ENCODE measurements at places on chromosomes 3 and 15. TPM values are rescaled to one million over a fixed set of nuclear protein-coding genes. Genes with fewer than 3 reads are reported as not detected.

EPHB3 gene
- total RNA-seq: not detected

IGSF10 gene
- not detected for total RNA-seq

CCDC54 gene
- total RNA-seq: not detected

CFAP92 gene
- not detected for total RNA-seq

PFN2 gene
- 1.0 TPM for total RNA-seq

EFCAB12 gene
- total RNA-seq: 1.4 TPM

DNA sequence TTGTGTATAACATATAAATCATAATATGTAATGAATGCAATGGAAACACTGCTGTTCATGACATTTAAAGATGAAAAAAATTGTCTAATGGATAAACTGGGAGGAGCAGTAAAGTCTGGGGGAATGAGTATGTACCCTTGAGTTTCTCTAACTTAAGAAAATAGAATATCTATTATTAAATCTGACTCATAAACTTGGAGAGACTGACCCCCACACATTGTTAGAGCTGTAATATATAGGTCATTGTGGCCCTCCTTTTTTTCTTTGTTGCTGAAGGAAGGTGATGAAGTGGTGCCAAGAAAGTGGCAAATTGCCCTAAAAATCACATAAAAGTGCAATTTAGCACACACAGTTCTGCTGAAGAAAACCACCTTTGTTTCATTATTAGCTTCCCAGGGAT lies 389.8 kb upstream of the RARB start:
- DNase-seq: no peak

- DNase-seq: no peak
These were observed 525.5 kb upstream of the MCTP2 start for GRCh38 chr15:93705753-93706455.

GRCh38 chr3:125059488-125060245 lies 3.9 kb upstream of the HEG1 start:
- no peak for DNase-seq

GRCh38 chr3:145272684-145273083 lies 888.3 kb downstream of the PLOD2 start:
- no peak for DNase-seq

DNA sequence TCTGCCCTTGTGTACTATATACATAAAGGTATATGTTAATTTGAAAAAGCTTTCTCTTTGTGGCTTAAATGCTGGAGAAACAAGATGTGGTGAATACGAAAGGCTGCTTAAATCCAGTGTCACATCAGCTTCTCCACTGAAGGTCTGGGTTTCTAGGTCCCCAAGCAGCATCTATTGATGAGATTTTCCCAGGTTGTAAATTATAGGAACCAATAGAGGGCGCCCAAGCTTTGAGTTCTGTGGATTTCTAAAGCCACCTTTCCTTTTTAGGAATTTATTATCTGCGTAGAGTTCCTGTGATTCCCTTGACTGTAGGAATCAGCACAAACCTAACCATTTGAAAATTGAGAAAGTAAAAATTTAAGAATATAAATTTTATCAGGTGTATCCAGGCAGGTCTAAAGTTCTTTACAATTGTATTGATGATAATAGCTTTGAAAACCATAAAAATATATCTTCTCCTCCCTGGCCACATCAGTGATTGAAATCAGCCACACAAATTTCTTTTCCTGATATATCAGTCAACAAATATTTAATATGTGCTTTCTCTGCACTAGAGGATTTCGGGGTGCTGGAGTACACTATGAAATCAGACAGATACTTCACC lies 88.3 kb upstream of the ADAMTSL3 start:
- no peak for DNase-seq

GRCh38 chr3:112136046-112136445 lies 3.0 kb upstream of the GCSAM start:
- DNase-seq: no peak

DNA sequence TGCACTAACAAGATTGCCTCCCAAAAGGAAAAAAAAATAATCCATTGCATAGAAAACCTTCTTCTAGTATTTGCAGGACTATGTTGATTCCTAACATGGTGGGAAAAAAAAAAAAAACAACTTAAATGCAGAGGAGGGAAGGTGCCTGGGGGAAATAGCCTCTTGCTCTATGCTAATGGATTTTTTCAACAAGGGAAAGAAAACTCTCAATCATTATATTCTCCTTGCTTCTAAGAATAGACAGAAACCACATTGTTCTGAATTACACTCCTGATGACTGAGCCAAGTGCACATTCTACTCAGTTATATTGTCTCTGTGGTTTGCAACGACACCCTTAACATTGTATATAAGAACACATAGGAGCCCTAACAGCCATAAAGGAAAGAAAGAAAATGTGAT lies 760.2 kb downstream of the NAALADL2 start:
- no peak for DNase-seq

DNA sequence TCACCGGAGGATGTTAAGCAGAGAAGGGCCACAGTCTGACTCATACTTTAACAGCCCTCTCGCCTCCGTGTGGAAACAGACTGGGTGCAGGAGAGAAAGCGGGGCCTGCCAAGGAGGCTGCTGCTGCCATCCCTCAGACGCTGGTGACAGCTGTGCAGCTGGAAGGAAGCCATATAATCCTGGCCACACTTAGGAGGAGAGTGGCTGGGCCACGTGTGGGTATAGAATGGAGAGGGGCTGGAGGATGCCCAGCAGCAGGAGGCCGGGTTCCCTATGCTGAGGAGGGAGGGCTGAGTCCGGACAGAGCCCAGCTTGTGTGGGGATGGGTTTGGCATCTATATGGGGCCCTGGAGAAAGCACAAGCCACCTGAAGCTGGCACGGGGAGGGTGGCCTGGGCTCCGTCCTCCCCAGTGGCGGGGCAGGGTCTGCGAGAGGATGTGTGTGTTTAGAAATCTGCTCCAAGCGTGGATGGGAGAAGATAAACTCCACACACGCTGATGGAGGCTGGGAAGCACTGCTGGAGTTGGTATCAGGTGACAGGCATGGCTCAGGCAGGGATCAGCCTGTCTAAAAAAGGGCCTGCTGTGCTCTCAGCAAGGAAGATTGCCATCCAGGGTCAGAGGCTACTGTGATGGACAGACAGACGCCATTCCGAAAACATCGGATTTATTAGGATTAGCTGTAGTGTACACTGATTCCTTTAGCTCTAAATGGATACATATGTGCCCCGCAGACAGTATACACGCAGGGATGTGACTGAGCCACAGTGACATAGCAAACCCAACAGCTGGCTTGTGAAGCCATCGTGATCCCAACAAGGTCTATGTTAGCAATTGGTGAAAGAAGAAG lies 15.9 kb downstream of the ABTB1 start:
- DNase-seq: no peak

- no peak for DNase-seq
These were observed 495.5 kb upstream of the ROBO1 start for GRCh38 chr3:80263260-80263659.

DNA sequence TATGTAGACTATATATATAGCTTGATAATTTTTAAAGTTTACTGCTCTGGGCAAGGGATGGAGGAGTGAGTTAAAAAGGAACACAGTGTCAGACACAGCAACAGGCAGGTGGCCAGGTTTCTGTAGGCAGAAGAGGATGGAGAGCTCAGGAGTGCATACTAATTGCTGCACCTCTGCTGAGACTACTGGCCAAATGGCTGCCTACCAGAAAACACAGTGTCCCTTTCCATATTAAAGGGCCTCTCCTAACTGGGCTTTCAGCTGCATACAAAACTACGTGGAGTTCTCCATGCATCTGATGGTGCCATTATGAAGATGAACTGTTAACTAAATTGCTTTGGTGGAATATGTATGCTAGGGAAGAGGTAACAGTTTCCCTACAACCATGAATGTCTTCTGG lies 1.8 kb downstream of the ATP13A4 start:
- no peak for DNase-seq

DNA sequence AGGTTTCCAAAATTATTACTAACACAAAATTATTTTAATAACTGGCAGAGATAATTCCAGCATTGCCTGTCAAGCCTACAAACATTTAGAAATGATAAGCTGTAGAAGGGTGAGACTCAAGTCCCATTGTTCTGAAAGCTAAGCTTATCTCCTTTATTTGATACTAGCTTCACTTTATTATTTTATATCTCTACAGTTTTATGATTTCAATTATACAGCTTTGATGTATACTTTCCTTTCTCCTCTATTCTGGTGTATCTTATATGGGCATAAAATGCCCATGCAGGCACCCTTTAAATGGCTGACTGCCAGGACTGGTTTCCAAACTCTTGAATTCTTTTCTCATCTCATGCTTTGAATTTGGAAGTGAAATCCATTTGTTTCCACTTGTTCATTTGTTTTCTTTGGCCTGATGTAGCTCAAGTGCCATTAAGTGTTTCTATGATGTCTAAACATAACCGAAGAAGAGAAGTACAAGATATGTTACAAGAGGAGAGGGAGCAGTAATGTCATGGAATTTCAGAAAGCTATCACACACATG lies 372.1 kb upstream of the ARHGEF26 start:
- DNase-seq: no peak

GRCh38 chr3:169676925-169677537 lies 13.5 kb upstream of the MECOM start:
- DNase-seq: no peak

- DNase-seq: no peak
These were observed at the start of gene GABRA5 for GRCh38 chr15:26866298-26867199. TSS of gene GABRA5 (plus strand) at chr15:26867062. CDS start at chr15:26869249, 2,187 bp downstream.

- no peak for DNase-seq
These were observed 284.6 kb upstream of the C2CD4B start for GRCh38 chr15:62449638-62450037.

- DNase-seq: no peak
These were observed 262.5 kb downstream of the CGGBP1 start for GRCh38 chr3:87796137-87796842.

DNA sequence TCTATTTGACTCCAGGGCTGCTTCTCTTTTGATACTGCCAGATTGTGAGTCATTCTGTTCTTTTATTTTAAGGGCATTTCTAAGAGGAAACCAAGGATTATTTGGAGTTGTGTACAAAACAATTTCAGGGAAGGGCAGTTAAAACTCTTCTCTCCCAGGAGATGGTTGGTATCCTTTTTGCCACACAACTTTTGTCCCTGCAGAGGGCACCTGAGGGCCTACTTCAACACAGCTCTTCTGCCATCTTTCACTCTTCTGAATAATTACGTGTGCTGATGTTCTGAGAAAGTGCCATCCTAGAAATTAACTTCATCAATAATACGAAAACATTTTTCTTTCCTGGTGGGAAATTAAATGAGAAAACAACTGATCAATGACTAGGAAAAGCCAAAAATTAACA lies 75.7 kb upstream of the GADL1 start:
- DNase-seq: no peak

- DNase-seq: no peak
These were observed 583.6 kb downstream of the AGBL1 start for GRCh38 chr15:86663304-86663703.

DNA sequence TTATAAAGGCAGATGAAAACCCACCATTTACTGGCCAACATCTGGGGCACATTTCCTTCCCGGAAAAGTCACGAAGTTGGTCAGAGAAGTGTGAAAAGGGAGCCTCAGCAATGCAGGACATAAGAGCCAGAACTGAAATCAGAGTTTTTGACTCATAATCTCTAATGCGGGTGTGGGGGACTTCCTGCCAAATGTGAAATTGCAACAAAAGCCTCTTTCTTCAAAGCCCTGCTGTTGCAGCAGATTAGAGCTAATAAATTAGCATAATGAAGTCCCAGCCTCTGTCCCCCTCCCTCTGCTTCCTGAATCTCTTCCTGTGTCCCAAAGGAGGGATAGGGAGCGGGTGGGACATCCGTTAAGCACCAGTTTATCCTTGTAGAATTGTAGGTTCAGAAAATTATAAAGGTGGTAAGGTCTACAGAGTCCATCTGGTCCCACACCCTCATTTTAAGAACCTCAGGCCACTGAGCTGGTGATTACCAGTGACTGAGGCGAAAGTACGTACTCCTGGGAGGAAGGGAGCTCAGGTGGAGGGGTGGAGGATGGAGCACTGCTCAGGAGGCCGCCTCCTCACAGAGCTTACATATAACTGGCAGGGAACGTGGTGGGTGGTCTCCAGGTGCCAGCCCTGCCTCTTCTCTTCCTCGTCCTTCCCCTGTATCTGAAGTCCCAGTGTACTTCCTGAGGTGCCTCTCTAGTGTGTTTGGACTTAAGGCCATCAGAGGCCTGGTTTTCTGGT lies 35.0 kb downstream of the ST6GAL1 start:
- DNase-seq: no peak

DNA sequence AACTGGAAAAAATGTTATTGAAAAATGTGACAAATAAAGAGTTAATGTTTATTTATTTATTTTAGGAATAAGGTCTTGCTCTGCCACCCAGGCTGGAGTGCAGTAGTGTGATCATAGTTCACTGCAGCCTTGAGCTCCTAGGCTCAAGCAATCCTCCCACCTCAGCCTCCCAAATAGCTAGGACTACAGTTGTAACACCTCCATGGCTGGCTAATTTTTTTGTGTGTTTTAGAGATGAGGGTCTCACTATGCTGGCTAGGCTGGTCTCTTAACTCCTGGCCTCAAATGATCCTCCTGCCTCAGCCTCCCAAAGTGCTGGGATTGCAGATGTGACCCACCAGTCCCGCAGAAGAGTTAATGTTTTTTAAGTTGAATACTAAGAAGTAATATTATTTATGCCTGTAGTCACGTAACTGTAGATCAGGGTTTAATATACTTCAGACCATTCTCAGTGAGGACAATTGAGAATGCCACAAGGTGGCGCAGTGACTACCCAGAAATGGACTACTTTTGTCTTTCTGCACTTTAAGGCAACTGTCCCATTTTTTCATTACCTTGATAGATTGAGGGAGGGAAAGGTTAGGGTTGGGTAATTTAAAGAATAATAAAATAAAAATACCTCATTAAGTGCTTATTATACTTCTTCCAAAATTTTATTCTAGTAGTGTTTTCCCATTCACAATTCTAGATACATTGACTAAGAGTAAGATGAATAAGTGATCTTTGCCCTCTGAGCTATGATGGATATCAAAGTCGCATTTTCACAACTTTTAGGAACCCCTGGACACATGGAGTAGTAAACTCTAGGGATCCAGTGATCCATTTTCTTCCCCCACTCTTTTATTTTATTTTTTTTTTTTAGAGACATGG lies 6.0 kb downstream of the MUC13 start:
- DNase-seq: peak; percentile 75

GRCh38 chr3:69370156-69370883 lies 15.6 kb downstream of the FRMD4B start:
- DNase-seq: no peak

- no peak for DNase-seq
These were observed 97.1 kb upstream of the CHL1 start for GRCh38 chr3:99506-99905.

Data from activated CD8-positive, alpha-beta memory T cell treated with anti-CD3 and anti-CD28 coated beads, Interleukin-2, amount 10 ng/mL, durations not matched to agents 7 days and 5 days (primary cell).